Stimulated activated naive B cell treated with anti-CD40 and anti-IgM and Interleukin-4, amounts not matched to agents 10 μg/mL and 1 μg/mL and 100 μg/mL, for 72 hours (primary cell): ENCODE measurements at places on chromosomes 5 and 9.

DNA sequence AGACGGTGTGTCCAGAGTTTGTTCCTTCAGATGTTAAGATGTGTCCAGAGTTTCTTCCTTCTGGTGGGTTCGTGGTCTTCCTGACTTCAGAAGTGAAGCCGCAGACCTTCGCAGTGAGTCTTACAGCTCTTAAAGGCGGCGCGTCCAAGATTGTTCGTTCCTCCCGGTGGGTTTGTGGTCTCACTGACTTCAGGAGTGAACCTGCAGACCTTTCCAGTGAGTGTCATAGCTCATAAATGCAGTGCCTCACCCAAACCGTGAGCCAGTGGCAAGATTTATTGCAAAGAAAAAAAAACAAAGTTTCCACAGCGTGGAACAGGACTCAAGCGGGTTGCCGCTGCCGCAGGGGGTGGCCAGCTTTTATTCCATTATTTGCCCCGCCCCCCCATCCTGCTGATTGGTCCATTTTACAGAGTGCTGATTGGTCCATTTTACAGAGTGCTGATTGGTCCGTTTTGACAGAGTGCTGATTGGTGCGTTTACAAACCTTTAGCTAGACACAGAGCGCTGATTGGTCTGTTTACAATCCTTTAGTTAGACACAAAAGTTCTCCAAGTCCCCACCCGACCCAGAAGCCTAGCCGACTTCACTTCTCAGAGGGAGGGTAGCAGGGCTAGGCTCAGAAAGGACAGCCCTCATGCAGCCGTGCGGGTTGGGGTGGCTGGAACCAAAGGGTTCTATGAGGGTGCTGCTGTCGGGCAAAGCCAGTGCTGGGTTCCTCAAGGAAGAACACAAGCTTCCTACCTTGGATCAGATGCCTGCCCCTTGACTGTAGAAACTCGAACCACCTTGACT, 9.1 kb upstream of the RNF130 start:
- no peak for DNase-seq

GRCh38 chr5:98663521-98663920, 109.9 kb upstream of the RGMB start:
- DNase-seq: no peak

DNA sequence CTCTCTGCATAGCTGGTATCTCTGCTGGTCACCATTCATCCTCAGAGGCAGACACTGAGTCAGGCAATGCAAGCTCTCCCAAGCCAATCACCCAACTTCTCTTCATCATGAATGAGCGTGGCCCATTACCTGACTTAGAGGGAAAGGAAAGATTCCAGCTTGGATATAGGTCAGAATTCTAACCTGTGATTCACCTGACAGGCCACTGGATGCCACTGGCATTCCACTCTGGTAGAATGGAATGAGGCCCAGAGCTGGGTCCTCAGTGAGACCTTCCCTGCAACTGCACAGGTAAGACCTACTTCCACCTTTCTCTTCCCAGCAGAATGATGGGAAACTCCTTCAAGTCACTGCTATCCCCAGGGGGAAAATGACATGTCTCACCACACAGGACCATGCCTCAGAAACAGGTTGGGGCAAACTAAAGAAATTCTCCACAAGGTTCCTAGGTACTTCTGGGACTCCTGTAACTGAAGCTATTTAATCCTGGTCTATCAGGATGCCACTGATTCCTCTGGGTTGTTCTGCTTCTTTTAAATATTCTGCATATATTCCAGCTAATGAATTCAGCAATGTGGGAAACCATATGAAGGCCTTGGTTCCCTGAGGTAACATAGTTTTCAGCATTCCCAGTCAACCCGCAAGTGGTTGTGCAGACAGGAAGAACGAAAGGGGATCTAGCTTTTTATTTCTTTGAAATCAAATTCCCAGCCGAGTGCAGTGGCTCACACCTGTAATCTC, 62.0 kb downstream of the SUSD1 start:
- DNase-seq: no peak

DNA sequence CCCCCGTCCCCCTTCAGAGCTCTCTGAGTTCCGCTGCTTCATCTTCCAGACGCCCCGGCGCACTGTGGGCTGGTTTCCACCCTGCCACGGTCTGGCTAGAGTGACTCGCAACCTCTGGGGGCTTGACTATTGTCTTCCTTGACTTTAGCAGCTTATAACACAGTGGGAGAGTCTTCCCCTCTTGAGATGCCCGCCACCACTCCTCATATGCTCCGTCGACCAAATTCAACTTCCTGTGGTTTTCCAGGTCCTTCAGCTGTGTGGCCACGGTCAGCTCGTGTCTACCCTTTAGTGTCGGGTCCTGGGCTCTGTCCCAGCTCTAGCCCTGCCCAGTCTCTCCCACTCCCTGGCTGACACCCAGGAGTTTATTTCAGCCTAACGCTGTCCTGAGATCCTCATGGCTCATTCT, 28.2 kb upstream of the NCS1 start:
- no peak for DNase-seq

- DNase-seq: no peak
Observed at GRCh38 chr5:24788829-24789514, 144.2 kb upstream of the CDH10 start.

GRCh38 chr9:15509931-15510788, 610 bp downstream of the PSIP1 start:
- peak; percentile 44 for DNase-seq

DNA sequence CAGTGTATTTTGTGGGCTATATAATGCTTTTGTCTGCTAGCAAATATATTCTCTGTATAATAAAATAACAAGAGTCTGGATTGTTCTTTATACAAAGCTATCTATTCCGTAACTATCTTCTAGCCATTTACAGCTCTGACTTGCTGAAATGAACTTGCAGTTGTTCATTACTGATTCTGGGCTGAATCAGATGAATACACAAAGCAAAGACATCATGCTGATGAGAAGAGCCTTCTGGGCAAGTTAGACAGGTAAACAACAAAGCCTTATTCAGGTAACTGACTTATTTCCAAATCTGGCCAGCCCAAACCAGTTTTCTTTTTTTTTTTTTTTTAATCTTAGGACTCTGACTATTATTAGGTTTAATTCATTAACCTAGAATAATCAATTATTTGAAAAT, 255.5 kb downstream of the KIAA0825 start:
- no peak for DNase-seq
